ENCODE measurements at places on chromosomes 7 and 10.

- DNase-seq: no peak
Observed at GRCh38 chr10:6140965-6141295, 52.1 kb downstream of the RBM17 start.

GRCh38 chr10:97651773-97652172, 11.3 kb downstream of the PI4K2A start:
- DNase-seq: no peak

GRCh38 chr10:29962166-29962850, 97.1 kb downstream of the JCAD start:
- no peak for DNase-seq

GRCh38 chr7:66974986-66975590, 20.3 kb downstream of the SBDS start:
- no peak for DNase-seq

GRCh38 chr10:70834441-70835151, 18.8 kb downstream of the SGPL1 start:
- no peak for DNase-seq

DNA sequence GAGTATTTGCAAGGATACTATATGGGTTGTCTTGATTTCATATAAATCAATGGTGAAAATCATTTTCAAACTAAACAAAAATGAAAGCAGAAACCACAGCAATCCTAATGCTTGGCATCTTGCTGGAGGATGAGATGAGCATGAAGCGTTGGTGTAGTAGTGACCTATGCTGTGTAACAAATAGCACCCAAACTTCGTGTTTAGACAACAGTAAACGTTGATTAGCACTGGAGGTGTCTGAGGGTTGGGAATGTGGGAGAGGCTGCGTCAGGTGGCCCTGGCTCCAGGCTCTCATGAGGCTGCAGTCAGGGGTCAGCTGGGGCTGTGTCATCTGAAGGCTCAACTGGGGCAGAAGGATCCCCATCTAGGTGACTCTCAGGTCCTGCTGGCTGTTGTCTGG, 67.8 kb downstream of the MICALL2 start:
- DNase-seq: no peak

DNA sequence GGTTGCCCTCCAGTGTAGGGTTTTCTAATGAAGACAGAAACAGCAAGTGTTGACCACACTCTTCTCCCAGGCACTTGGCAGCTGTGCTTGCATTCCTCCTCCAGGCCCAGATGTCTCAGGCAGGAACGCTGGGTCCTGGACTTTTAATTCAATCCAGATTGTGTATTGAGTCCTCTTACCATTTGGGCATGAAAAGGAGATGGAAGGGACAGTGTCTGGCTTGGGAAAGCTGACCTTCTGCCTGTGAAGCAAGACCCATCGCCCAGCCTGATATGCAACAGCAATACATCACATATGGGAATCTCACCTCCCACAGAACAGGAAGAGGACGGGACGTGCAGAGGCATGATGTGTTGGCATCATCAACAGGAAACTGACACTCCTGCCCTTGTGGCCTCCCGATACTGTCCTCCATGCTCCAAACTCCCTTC, 174.4 kb upstream of the LYZL2 start:
- DNase-seq: no peak

DNA sequence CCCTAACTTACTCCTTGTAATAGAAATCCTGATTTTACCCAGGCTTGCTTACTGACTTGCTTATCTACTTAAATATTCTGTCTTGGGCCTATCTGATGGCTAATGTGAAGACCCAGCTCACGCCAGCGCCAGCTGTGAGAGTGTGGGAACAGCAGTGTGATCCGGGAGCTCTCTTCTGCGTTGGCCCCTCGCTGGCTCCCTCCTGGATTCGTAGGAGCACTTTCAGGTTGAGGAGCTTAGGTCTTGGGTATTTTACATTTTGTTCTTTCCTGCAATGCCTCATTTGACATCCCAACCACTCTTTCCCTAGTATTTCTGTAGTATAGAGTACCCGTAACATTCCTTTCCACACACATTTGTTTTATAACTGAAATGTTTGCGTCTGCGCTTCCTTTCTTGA, 51.7 kb downstream of the CREM start:
- DNase-seq: no peak

GRCh38 chr10:44459671-44460070, 74.8 kb upstream of the CXCL12 start:
- no peak for DNase-seq

DNA sequence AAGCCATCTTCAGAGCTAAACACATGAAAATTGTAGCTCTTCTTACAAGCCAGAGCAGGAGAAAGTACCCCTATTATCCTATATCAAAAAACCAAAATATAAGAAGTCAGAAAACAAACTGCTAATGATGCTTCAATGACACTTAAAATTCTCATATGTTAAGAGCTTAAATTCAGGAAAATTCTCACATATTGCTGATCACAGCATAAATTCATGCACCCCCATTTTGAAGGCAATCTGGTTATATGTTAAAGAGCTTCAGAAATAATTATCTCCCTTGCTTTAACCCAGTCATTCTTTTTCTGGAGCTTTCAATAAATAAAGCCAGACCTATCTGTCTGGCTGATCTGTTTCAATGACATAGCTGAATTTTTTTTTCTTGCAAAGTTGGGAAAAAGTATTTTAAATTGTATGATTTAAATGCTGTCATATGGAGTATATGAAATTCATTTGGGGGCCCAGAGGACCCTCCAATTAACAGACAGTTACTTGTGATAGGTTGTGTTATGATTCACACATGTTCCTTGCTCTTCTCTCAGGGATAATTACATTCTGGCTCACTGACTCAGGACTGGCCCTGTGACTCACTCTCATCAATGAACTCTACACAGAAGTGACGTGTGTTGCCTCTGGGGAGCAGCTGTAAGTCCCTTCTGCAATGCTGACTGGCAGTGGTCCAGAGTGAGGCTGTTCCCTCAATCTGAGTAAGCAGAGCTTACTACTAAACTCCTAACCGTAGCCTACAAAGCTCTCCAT, 85.2 kb downstream of the HGF start:
- DNase-seq: no peak

DNA sequence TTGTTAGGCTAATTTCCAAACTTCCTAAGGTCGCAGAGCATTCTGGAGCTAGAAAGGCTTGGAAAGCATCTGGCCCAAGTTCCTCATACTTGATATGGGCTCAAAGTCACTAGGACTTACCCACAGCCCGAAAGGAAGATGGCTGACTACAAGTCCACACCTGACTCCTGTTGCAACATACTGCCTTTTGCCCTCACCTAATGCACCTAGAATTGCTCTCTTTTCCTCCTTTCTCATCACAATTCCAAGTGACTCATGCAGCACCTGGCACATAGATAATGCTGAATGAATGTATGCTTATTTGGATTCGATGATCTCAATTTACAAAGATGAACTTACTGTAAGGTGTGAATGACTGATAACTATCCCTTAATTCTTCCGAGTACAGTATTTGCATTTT, 131.5 kb downstream of the SORBS1 start:
- no peak for DNase-seq

DNA sequence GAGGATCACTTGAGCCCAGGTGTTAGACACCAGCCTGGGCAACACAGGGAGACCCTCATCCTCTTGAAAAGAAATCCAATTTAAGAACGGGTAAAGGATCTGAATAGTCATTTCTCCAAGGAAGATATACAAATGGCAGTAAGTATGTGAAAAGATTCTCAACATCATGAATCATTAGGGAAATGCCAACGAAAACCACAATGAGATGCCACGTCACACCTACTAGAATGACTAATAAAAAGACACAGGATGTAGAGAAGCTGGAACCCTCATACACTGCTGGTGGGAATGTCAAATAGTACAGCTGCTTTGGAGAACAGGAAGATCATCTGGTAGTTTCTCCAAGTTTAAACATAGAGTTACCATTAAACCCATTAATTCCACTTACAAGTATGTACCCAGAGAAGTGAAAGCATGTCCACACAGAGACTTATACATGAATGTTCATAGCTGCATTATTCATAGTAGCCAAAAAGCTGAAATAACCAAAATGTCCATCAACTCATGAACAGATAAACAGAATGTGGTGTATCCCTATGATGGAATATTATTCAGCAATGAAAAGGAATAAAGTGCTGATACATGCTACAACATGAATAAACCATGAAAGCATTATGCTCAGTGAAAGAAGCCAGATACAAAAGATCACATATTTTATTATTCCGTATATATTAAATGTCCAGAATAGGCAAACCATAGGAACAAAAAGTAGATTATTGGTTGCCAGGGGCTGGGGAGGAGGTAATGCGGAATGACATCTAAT, 13.1 kb upstream of the ZMIZ2 start:
- DNase-seq: peak; percentile 63

DNA sequence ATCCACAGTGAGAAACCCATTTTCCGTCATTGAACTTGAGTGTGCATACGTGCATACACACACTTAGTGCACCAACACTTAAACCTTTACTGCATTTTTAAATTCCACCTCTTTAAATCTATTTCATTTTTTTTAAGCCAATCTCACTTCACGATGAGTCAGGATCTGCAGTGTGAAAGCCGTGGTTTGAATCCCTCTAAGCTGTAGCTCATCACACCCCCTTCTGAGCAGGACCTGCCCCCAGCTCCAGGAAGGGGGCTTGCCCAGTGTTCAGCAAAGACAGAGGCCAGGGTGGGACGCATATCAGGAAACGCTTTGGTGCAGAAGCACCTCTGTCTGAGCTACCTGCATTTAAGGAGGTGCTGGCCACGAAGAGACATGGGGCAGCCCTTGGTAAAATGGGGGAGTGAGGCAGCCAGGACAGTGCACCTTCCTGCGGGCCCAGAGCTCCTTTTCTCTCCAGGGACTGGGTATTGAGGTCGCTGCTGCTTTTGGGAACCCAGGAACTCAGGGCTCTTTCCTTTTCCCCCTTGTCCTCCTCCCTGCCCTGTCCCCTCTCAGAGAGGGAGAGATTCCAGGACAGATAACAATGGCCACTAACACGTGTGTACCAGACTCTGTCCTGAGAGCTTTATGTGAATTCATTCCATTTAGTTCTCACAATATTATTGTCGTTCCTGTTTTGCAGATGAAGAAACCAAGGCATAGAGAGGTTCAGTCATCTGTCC, 21.7 kb downstream of the ZNF316 start:
- DNase-seq: no peak

DNA sequence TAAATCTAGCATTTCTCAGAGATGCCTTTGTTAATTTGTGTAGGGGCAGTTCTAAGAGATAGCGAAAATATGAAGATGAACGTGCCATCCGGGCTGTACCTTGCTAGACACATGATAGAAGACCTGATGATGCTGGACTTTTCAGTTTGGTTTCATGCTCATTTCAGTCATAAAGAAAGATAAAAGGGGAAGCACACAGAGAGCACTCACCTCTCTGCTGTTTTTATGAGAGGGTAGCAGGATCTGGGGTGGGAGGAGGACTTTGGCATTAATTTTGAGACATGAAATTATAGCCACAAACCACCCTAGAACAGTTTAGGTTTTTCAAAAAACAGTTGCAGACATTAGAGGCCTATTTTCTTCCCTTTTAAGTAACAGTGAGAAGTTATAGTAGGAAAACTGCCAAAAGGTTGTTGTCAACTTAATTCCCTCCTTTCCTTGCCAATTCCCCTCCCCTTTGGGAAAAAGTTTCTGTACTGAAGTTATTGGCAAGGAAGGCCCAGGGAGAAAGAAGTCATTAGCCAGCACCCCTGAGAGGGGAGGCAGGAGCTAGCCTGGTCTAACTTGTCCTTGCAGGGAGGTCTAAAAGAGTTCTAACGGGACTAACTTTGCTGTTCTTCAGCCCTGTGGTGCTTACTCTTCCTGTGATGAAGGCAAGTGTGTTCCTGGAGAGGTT, 2.6 kb downstream of the ST7 start:
- DNase-seq: no peak

GRCh38 chr10:101566333-101567164, 21.5 kb downstream of the POLL start:
- no peak for DNase-seq

DNA sequence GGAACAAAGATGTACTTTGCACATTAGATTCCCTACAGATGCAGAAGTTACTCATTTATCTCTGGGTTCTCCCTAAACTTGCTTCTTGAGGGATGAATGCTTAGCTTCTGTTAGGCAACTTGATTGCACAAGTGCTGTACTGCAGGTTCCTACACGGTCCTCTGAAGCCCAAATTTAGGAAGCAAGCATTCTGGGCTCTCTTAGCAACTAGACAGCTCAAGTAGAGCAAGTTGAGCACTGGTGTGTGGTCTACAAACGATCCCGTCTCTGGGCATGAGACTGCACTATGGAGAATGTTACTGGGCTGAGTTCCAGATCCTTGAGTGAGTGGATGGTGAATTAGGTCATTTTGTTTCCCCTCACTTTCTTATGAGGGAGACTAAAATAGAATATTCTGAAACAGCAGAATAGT, 14.3 kb downstream of the SEMA3D start:
- DNase-seq: no peak

DNA sequence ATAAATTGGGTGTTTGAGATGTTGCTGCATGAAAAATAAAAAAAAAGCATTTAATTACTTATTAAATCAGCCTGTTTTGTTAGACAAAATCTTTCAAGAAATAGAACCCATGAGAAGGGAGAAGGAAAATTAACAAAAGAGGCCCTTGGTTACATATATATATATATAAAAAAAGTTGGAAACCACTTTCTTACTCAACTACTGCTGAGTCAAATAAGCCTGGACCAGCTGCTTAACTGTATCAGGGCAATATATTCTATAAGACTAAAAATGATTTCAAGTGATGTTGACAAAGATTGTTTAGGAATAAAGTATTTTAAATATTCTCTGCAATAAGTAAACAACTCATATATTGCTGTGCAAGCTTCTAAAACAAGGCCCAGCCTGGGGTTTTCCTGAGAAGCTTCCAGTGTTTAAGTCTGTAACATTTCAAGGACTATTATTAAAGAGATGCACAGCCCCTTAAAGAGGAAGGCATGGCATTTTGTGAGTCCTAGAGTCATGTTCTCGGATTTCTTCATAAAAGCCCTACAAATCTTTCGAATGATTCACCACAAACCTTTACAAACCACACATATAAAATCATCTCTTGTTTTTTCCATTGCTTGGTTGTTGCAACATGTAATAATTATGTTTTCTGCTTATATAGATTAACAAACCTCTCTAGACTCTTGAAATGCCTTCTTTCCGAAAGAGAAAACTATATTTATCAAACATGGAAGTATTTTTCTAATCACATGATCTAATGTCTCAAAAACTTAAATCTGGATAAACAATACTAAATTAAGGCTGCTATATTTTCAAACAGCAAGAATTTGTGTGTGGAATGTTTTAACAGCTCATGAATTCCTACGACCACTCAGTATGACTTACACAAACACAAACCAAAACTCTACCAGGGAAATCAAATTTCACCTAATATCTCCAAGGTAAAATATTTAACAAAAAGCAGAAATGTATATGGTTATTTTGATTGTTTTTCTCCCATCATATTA, 14.3 kb downstream of the JAZF1 start:
- no peak for DNase-seq

GRCh38 chr7:155811895-155812761, at the start of gene SHH:
TSS of gene SHH (minus strand) at chr7:155812463. CDS start at chr7:155812122, 341 bp downstream.
- DNase-seq: no peak

Data from CD4-positive, alpha-beta T cell treated with Interleukin-21 for 1 hour (primary cell).